ENCODE measurements at places on chromosomes 7 and 10.

DNA sequence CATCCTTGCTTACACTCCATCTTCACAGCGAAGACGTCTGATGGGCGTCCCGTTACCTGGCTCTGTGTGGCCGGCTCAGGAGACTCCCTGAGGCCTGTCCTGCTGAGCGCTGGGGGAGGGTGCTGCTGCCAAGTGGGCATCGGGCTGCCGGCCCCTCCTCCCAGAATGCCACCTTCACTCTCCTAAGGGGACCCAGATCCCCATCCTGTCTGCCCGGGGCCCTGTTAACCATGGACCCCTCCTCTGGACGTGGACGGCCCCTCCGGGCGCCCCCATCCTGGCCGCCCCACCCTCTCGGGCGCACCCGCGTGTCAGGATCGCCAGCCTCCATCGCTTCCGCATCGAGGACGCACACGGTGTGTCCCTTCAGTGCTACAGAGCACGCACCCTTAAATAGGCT is 7.3 kb upstream of the FOXL3 start:
- DNase-seq, result no peak

DNA sequence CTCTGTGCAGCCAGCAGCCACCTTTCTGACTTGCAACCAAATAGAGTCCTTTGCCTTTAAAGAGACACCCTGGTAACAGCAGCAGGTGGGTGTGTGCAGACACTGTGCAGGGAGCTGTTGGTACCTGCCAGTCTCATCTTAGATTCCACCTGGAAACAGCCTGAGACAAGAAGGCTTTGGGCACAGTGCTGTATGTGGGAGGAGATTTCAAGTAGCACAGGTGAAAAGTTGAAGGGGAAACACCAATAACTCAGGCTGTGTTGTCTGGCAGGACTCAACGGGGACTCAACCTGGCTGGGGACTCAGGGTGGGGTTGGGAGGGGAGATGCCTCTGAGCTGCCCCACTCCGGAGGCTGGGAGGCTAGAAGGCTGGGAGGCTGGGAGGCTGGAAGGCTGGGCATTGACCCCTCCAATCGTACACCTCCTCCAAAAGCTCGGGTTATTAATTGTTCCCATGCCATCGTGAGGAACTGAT is 6.7 kb downstream of the CPXM2 start:
- no peak for DNase-seq

DNA sequence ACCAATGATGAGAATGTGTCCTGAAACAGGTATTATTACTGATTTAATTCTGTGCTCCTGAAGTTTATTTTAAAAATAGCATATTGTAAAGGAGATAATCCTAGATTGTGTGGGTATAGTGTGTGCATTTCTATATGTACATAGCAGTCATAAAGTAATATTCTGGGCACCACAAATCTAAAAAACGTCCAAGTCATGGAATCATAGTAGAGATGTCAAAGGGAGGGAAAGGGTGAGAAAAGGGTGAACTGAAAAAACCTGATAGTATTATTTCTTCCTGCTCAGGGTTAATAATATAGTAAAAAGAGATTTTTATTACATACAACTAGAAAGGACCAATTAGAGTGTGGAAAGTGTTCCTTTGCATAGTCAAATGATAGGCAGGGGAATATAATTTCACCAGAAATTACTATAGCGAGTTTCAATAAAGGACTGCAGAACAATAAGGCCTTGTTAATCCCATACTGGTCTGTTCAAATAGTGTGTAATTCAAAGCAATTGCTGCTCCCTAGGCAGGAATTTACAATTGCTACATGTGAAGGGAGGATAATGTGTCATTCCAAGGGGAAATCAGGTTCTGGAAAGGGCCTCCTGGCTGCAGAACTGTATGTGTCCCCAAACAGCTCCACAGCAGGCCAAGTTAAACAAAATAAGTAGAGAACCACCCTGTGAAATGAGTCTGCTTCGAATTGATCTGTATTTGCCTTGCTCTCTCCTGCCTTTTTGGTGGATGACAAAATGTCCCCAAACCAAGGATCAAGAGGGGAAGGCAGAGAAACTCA is 42.5 kb upstream of the KMT2E start:
- DNase-seq, result no peak

GRCh38 chr10:34740321-34740720 is 74.8 kb downstream of the PARD3 start:
- no peak for DNase-seq

- DNase-seq, result no peak
Measured at GRCh38 chr10:51716981-51717380, 17.6 kb upstream of the CSTF2T start.

DNA sequence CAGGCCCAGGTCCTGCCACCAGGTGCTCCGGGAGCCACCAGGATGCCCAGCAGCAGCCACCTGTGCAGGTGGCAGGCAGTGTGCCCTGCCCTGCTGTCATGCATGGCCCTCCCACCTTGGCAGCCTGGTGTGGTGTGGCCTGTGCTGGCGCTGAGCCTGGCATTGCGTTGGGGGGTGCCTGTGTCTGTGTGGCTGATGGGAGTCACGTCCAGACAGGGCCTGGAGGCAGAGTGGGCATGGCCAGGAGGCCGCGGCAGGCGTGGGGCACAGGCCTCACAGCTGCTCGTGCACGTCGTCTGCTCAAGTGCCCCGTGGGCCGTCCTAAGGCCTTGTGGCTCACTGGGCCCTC is 8.7 kb downstream of the TTYH3 start:
- DNase-seq, result no peak

- DNase-seq, result no peak
Measured at GRCh38 chr7:45230611-45231165, 73.1 kb downstream of the RAMP3 start.

GRCh38 chr7:91198371-91198770 is 65.9 kb upstream of the FZD1 start:
- DNase-seq, result no peak

- no peak for DNase-seq
Measured at GRCh38 chr10:98131619-98132018, 2.8 kb upstream of the R3HCC1L start.
